ENCODE measurements at places on chromosomes 12 and 14.

DNA sequence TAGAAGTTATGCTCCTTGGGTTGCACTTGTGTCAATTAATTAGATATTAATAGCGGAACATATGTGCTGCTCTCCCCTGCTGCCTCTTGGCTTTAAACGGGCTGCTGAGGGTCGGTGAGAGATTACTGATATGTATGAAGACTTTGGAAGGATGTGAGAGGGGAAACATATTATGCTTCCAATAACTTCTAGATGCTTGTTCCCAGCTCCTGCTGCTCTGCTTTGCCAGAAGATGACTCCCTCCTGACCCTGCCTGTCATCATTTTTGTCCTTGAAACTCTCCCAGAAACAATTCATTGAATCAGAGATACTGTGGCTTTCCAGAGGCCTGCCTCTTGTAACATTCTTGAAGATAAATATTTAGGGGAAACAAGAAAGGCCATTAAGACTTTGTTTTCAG, 300.1 kb upstream of the STXBP6 start:
- DNase-seq: no peak

- DNase-seq: no peak
These were observed 102.2 kb downstream of the SSPN start for GRCh38 chr12:26297396-26298070.

- no peak for DNase-seq
These were observed 690.3 kb downstream of the AACS start for GRCh38 chr12:125755512-125755911.

GRCh38 chr12:20695232-20695631, at the start of gene SLCO1C1:
TSS of gene SLCO1C1 (plus strand) at chr12:20695332. CDS start at chr12:20699577, 4,245 bp downstream.
- no peak for DNase-seq

GRCh38 chr12:107064243-107064642, 29.1 kb downstream of the CRY1 start:
- no peak for DNase-seq

- no peak for DNase-seq
These were observed 213.7 kb downstream of the ESR2 start for GRCh38 chr14:64080452-64080851.

- no peak for DNase-seq
These were observed 6.7 kb downstream of the KITLG start for GRCh38 chr12:88573583-88573982.

- DNase-seq: peak; percentile 48
These were observed 44.0 kb upstream of the REP15 start for GRCh38 chr12:27652174-27652763.

- DNase-seq: no peak
These were observed 86.2 kb upstream of the MYL2 start for GRCh38 chr12:111006621-111007020.

DNA sequence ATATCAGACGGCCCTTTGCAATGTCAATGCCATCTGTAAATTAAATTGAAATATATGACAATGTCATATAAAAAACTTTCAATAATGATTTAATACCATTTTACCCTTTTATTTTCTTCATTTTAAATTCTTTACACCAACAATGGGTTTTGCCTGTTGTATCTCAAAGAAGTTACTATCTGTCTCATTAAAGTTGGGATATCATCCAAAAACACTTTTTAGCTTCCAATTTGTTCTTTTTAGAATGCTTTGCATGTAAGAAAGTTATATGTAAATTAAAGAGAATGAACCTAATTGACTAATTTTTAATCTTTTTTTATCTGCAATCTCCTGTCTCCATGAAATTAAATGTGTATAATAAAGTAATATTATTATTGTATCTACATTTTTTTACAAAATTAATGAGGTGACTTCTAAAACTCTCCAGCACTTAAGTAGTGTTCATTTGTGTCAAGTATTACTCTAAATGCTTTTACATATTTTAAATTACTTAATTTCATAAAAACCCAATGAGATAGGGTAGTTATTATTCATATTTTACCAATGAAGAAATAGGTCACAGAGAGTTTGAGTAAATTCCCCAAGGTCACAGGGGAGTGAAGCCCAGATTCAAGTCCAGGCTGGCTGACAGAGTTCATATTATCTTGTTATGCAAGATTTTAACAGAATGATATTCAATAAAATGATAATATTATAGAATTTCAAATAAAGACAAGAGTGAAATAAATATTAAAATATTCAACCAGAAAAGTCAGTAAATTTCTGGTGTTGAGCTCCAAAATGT, 673.0 kb upstream of the FLRT2 start:
- no peak for DNase-seq

DNA sequence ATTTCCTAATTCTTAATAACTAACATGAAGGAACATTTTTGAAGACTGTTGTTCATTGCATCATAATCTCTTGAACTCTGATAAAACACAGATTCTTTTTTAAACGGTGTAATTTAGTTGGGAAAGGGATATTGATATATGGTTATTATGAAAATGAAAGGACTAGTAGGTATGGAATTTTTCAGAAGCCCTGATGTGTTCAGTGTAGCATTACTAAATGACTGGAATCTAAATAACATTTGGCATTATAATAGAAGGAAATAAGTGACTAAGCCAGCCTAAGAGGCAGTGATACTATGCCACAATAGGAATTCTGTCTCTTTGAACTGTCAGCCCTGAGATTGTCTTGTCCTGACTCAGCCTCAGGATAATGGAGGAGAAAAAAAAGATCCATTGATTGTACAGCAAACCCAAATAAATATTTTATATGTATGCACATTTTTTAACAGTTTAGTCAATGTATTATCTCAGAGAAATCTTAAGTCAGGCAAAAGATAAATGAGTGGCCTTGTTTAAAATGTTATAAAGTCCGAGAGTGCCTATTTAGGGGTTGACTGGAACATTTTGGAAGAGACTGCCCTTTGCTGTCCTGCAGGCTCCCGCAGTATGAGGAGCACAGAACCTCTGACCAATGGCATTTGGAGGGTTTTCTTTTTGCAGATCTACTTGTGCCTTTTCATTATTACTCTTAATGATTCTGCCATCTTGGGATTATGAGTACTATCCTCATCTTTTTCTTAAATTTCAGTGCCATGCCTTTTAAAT, 271.2 kb downstream of the EGLN3 start:
- no peak for DNase-seq

DNA sequence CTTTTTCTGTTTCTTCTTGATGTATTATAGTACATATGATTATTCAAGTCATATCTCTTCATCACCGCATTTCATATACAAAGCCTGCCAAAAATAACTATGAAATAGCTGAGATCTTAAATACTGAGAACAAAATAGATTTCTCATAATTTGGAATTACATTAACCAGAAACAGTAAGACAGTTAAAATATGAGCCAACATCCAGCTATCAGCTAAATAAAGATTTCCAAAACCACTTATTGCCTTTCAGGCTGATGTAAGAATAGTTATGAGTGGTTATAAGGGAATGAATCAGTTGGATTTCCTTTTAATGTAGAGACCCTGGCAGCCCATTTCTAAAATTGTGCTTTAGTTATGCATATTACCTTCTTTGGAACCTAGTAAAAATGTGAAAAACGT, 47.4 kb downstream of the TMEM117 start:
- DNase-seq: no peak

GRCh38 chr12:110012137-110012536, 12.9 kb downstream of the ANKRD13A start:
- DNase-seq: no peak

- DNase-seq: peak; percentile 50
These were observed 593 bp downstream of the UNC119B start for GRCh38 chr12:120710805-120711296.

- DNase-seq: no peak
These were observed 101.4 kb upstream of the FKBP4 start for GRCh38 chr12:2693244-2693860.

DNA sequence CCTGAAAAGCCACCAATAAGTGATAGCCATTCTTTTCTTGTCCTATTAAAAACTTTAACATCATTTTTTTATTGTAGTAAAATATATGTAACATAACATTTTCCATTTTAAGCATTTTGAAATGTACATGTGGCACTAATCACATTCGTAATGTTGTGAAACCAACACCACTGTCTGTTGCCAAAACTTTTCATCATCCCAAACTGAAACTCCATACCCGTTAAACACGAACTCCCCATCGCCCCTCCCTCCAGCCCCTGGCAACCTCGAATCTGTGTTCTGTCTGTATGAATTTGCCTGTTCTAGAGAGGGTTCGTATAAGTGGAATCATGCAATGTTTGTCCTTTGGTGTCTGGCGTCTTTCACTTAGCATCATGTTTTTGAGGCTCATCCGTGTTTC, 75.9 kb downstream of the CCDC92 start:
- DNase-seq: no peak

GRCh38 chr12:26826437-26826836, 6.6 kb downstream of the ITPR2 start:
- DNase-seq: no peak

DNA sequence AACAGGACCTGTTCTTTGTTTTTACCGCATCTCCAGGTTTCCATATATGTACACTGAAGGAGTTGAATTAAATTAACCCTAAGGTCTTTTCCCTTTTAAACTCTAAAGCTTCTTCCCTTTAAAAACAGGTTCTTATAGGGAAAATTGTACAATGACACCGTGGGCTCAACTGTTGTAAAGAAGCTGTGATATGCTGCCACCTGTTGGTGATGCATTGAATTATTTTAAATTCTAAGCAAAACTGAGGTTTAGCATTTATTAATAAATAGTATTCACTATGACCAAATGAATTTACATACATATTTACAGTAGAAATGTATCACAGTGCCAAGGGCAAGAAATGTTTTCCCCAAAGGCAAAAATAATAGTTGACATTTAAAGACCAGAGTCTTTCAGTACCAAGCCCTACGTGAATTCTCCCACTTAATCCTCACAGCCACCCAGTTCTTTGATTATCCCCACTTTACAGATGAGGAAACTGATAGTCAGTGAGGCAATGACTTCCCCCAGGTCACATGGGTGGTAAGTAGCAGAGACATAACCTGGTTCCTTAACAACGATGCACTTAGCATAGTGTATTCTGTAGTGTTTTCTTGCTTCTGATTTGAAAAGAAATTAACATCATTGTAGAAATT, 35.7 kb upstream of the TMEM263 start:
- no peak for DNase-seq

- no peak for DNase-seq
These were observed 57.0 kb downstream of the NT5DC3 start for GRCh38 chr12:103783744-103784664.

- DNase-seq: no peak
These were observed 59.6 kb downstream of the PRKD1 start for GRCh38 chr14:29868000-29868399.

GRCh38 chr14:75667099-75667765, 6.2 kb downstream of the TTLL5 start:
- no peak for DNase-seq

- DNase-seq: no peak
These were observed 66.4 kb upstream of the STK38L start for GRCh38 chr12:27177706-27178105.

GRCh38 chr12:70648831-70649230, 11.6 kb upstream of the PTPRB start:
- no peak for DNase-seq

DNA sequence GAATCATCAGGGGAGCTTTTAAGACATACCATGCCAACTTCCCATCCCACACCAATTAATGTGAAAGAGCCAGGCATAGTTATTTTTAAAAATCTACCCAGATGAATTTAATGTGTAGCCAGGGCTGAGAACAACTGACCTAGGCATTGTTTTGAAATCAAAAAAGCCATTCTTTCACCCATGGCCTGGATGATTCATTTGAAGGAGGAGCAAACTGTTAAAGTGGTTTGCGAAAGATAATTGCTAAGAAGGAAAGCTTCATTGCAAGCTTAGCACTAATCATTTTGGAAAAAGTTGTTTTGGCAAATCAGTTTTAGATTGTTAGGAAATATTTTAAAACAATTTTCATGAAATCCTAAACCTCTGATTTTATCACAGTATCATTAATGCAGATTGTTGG, 2.1 kb upstream of the GTSF1 start:
- DNase-seq: no peak

DNA sequence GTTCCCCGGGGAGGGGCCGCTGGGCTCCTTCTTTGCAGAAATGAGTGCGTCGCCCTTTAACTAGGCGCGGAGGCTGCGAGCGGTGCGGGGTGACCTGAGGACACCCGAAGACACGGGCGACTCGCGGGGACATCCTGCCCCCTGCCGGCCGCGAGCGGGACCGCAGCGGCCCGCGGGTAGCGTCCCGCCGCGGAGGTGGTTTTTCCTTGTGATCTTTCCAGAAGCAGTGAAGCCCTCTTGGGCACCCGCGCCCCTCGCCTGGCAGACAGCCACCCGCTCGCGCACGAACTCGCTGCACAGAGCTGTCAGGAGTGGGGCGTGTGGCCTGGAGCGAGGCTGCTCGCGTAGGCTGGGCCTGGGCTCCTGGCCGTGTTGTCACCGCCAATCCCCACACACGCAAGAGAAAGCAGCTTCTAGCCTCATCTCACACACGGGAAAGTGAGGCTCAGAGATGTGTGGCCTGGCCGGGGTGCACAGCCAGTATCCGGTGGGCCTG, 67.2 kb downstream of the DIO3 start:
- DNase-seq: peak; percentile 88
